ENCODE measurements at places on chromosomes 12 and 14.

- H3K27me3 ChIP-seq = no peaks in the 10 kb centered on the region
- DNase-seq = no peak
- no peak overlapping the region for H3K4me3 ChIP-seq
- H3K27ac ChIP-seq = no peak overlapping the region
Measured at GRCh38 chr12:59142183-59142790, 222.0 kb upstream of the LRIG3 start.

DNA sequence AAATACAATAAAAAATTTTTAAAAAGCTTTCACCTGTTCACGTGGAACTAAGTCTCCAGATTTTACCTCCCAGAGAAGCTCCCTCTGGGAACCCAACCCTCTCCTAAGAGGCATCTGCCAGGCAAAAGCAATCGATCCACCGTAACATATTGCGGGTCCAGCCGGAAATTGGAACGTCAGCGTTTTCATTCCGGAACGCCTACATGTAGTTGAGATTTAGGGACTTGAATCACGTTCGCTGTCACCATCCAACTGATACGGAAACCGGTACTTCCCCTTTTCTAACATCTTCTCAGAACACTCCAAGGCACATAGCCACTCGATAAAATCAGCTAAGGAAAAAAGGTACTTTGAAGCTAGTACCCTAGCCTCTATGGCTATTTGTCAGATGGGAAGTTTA, 70.3 kb downstream of the COX16 start:
- DNase-seq = no peak
- H3K27me3 ChIP-seq = no peaks in the 10 kb centered on the region
- H3K4me3 ChIP-seq = no peak overlapping the region
- no peaks in the 10 kb centered on the region for H3K4me1 ChIP-seq
- no peak overlapping the region for H3K27ac ChIP-seq
- no peaks in the 10 kb centered on the region for H3K36me3 ChIP-seq

DNA sequence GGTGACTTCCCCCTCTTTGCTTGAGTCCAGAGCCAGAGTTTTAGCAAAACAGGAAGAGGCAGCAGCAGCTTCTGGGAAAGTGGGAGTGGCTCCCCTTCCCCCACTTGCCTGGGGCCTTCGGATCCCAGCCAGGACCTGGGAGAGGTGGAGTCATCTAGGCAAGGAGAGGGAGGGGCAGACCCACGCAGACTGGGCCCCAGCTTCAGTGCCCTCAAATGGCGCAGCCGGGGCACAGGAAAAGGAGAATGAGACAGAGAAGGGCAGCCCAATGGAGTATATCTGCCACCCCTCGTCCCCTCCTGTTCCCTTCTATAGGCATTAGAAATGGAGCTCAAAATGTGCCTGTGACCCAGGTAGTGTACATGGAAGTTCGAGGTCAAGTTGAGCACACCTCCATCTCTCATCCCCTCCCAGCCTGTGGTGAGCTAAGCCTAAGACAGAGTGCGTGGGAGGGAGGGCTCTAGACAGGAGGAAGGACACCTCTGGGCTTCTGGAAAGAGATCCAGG, 9.3 kb upstream of the HDAC7 start:
- H3K27ac ChIP-seq = peak overlapping the region; percentile 12
- H3K36me3 ChIP-seq = no peaks in the 10 kb centered on the region
- H3K4me1 ChIP-seq = peaks cover 19% of the 10 kb centered on the region

DNA sequence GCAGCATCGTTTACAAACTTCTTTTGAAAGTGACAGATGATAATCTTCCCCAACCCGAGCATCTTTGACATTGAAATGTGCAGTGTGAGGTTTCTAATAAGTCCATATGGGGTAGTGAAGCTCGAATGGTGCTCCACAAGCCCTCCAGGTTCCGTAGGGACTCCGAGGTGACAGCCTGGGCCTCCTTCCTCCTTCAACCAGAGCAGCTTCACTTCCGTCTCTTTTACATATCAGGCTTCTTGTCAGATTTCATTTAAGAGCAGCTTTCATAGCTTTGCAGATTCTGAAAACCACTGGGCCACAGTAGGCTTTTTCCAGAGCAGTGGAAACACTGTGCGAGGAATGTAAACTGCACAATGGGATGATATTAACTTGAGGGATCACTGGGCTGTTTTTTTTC, 103.6 kb upstream of the CPM start:
- no peaks in the 10 kb centered on the region for H3K4me1 ChIP-seq
- H3K36me3 ChIP-seq = no peaks in the 10 kb centered on the region
- no peak for DNase-seq
- H3K4me3 ChIP-seq = no peak overlapping the region
- no peaks in the 10 kb centered on the region for H3K27me3 ChIP-seq

DNA sequence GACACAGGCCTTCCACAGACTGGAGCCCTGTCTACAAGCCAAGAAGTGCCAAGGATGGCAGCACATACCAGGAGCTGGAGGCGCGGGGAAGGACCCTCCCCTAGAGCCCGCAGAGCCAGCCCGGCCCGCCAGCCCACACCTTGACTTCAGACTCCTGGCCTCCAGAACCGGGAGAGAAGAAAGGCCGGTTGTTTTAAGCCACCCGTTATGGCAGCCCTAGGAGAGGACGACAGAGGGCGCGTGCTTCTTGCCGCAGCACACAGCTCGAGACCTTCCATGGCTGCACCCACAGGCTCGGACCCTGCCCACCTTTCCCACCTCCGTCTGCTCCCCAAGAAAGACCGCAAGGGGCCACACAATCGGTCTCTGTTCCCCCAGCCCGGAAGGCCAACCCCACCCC, 53.7 kb downstream of the RNF34 start:
- no peak overlapping the region for H3K27ac ChIP-seq
- no peak overlapping the region for H3K4me3 ChIP-seq
- H3K36me3 ChIP-seq = peaks cover 11% of the 10 kb centered on the region
- DNase-seq = peak; percentile 31

DNA sequence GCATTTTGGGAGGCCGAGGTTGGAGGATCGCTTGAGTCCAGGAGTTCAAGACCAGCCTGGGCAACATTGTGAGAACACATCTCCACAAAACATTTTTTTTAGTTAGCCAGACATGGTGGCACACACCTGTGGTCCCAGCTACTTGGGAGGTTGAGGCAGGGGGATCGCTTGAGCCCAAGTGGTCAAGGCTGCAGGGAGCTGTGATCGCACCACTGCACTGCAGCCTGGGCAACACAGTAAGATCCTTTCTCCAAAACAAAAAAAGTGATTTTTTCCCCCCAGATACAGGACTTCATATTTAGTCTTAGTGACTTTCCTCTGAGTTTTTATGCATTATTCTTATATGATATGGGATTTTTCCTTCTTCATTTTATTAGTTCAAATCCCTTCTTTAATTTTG, 20.2 kb downstream of the OXA1L start:
- no peaks in the 10 kb centered on the region for H3K27me3 ChIP-seq
- no peak for DNase-seq
- no peak overlapping the region for H3K4me3 ChIP-seq
- H3K4me1 ChIP-seq = peaks cover 20% of the 10 kb centered on the region
- no peaks in the 10 kb centered on the region for H3K36me3 ChIP-seq

- H3K27me3 ChIP-seq = no peaks in the 10 kb centered on the region
- H3K27ac ChIP-seq = peak overlapping the region; percentile 5
- peaks cover 3% of the 10 kb centered on the region for H3K4me1 ChIP-seq
- H3K4me3 ChIP-seq = no peak overlapping the region
Measured at GRCh38 chr12:68440068-68440581, 108.0 kb upstream of the MDM1 start.

DNA sequence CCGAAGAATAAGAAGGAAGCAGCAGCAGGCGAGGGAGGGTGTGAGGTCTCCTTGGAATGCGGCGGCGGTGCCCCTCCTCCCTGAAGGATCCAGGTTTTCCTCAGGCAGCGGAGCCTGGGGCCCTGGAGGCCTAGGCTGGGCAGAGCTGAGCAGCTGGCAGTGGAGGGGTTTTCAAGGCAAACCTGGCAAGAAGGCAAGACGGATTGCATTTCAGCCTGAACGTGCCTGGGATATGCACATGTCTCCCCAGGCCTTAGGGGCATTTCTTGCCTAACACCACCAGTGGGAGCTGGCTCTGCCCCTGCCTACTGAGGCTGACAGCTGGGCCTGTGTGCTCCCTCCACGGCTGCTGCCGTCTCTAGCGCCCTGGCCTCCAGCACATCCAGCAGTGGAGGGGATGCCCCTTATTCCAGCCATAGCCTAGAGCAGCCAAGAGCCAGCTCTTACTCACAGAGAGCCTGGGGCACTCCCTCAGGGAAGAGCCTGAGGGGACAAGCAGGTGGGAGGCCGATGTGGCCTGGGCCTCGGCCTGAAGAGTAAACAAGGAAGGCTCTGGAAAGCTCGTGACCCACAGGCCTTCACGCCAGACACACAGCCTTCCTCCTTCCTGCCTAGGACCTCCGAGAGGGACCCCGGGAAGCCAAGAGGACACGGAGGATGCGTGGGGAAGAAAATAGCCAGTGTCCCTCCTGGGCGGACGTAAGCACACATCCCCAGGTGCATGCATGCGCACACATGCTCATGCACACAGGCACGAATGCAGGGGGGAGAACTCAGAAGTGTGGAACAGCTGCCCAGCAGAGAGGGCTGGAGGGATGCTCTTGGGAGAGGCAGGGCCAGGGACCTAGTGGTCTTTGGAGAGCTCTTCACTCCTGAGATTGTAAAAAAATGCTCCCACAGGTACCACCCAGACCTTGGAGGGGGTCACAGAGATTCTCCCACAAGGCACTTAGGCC, 23.0 kb upstream of the EIF2B2 start:
- DNase-seq = peak; percentile 96
- H3K27ac ChIP-seq = peak overlapping the region; percentile 53
- H3K4me1 ChIP-seq = peaks cover 44% of the 10 kb centered on the region
- H3K36me3 ChIP-seq = no peaks in the 10 kb centered on the region
- peak overlapping the region; percentile 1 for H3K4me3 ChIP-seq

DNA sequence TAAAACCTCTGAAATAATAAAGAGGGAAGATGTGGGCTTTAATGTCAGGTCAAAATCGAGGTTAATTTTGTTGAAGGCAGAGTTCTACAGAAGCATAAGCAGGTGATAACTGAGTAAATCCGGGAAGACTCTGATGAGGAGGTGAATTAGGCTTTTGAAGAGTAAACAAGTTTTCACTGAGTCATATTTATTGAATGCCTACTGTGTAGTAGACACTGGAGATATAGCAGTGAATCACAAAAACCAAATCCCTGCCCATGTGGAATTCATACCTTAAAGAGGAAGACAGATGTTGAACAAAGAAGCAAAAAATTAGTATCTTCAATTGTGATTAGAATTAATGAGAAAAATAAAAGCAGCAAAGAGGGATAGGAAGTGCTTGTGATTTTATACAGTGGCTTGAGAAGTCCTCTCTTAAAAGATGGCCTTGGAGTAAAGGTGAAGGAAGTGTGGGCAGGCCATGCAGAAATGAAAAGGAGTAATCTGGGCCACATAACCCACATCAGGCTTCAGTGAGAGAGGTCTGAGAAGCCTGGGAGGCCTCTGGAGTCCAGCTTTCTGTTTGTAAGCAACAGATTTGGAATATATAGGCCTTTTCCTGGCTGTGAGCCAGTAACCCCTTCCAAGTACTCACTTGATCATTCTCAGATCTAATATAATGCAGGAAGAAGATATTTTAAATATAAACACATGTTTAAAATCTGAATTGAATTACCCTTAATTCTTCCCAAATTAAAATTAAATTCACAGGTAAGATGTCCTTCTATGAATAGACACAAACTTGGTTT, 46.7 kb downstream of the BHLHE41 start:
- H3K27ac ChIP-seq = no peak overlapping the region
- no peaks in the 10 kb centered on the region for H3K4me1 ChIP-seq
- H3K27me3 ChIP-seq = no peaks in the 10 kb centered on the region
- DNase-seq = no peak

DNA sequence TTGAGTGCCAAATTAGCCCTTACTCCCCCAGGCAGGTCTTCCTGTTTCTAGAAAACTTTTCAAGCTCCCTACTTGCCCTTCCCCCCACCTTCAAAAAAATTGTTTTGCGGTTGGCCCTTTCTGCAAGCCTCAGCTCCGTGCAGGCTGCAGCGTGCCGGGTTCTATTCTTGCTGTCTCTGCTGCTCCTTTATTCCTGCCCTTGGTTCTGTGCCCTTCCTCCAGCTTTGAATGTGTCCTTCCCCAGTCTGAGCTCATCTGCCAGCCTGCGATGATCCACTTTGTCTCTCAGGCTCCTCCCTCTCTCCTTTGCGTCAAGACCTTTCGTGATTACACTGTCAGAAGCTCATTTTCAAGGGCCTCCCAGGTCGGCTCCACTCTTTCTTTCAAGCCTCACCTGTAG, 98.6 kb downstream of the IRF2BPL start:
- DNase-seq = no peak
- no peaks in the 10 kb centered on the region for H3K36me3 ChIP-seq
- H3K4me3 ChIP-seq = no peak overlapping the region
- H3K27ac ChIP-seq = no peak overlapping the region
- no peaks in the 10 kb centered on the region for H3K27me3 ChIP-seq
- H3K4me1 ChIP-seq = peaks cover 4% of the 10 kb centered on the region

DNA sequence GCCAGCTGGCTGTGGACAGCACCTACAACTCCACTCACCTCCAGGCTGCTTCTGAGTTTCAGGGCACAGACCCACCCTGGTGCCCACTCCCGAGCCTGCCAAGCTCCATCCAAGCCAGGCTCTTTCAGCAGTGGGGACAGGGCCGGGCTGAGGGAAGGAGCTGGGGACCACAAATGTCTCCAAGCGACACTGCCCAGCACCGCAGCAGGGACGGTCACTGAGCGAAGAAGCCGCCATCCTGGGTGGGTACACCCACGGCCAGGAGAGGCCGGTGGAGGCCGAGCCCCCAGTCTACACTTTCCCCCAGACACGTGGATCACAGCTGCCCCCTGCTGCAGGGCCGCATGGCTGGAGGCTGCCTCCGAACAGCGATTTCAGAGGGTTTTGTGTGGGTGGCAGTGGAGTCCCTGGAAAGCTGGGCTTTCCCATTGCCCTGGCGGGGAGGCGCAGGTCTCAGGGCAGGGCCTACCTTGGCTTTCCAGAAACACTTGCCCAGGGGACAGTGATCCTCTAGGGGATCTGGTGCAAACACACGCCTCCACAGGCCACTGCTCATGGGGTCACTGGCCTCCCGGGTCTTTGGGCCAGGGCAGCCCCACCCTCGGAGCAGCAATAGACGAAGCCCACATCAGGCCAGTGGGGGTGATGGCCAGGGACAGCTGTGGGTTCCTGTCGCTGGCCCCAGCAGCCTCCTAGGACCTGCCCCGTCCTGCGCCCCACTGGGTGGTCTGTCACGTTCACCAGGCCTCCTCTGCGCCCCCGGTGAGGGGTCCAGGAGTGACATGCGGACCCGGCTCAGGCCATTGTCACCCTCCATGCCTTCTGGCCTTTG, 1.2 kb upstream of the GPR132 start:
- H3K4me1 ChIP-seq = peaks cover 3% of the 10 kb centered on the region
- no peak overlapping the region for H3K27ac ChIP-seq
- H3K27me3 ChIP-seq = no peaks in the 10 kb centered on the region
- DNase-seq = no peak
- no peaks in the 10 kb centered on the region for H3K36me3 ChIP-seq
- H3K4me3 ChIP-seq = no peak overlapping the region

DNA sequence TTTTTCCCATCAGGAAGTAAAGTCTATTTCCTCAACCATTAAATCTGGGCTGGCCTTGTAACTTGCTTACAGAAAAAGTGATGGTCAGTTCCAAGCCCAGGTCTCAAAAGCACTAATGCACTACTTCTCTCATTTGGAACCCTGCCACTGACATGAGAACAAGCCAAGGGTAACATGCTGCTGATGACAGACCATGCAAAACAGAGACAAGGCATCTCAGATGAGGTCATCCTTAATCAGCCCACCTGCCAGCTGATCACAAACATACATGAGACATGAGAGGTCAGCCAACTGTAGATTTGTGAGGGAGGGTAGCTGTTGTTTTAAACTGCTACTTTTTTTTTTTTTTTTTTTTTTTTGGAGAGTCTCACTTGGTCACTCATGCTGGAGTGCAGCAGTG, 16.2 kb downstream of the TWF1 start:
- no peaks in the 10 kb centered on the region for H3K36me3 ChIP-seq
- no peak overlapping the region for H3K4me3 ChIP-seq
- H3K27ac ChIP-seq = no peak overlapping the region
- no peak for DNase-seq

- no peaks in the 10 kb centered on the region for H3K27me3 ChIP-seq
- no peak overlapping the region for H3K4me3 ChIP-seq
- no peak overlapping the region for H3K27ac ChIP-seq
- DNase-seq = no peak
Measured at GRCh38 chr14:96588410-96589257, 86.5 kb downstream of the PAPOLA start.
